CD4-positive, alpha-beta T cell treated with Interleukin-4 for 1 hour (primary cell): ENCODE measurements at places on chromosomes 16 and 17.

DNA sequence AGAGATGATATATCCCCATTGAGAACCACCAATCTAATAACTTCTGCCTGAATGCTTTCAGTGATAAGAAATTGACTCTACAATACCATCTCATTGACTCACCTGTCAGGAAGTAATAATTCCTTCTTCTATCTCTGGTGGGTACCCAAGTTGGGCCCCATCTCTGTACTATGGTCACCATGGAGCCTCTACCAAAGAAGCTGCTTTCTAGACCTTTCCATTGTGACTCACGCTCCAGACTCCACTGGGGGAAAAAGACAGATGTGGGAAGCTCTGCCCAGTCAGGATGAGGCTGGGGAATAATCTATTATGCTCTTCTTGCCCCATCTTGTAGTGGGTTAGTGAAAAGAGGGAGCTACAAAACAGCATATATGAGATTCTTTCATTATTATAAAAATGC, 100.4 kb downstream of the COPRS start:
- no peak for DNase-seq

GRCh38 chr17:17057057-17057551, 14.8 kb downstream of the MPRIP start:
- DNase-seq, result no peak

DNA sequence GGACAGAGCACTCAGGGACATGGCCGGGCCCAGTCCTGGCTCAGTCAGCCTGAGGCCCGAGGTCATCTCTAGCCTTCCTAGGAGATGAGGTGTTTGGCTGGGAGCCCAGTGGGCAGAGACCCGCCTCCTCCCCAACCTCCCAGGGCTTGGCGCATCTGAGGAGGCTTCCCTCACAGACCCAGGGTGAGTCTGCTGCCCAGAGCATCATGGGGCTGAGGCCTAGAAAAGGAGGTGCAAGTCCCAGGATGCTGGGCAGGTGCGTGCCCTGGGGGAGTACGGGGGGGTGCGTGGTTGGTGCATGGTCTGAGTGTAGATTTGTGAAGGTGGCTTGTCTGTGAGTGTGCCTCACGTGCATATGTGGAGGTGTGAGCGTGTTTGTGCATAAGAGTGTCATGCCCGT, 4.7 kb downstream of the PDE6G start:
- no peak for DNase-seq

- no peak for DNase-seq
Observed at GRCh38 chr17:72566671-72567484, 446.1 kb downstream of the SOX9 start.

DNA sequence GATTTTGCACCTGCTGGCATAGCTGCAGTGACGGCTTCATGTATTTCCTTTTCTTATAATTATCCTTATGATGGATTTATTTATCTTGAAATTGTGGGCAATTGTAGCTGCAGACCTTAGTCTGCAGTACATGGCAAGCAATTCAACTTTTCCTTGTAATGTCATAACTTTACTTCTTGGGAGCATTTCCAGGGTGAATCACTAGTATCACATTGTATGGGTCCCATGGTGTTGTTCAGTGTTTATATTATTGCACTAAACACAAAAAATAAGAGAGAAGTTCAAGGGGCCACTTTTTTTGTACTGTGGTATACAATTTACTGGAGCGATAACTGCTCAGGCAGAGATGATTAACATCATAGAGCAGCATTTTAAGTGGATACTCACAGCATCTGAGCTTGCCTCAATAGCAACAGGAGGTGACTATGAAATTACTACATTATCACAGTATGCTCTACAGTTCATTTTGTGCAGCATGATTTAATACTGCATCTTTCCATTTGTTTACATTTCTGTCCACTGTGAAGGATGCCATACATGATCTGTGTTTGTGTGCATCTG, 169.5 kb downstream of the STX8 start:
- no peak for DNase-seq

DNA sequence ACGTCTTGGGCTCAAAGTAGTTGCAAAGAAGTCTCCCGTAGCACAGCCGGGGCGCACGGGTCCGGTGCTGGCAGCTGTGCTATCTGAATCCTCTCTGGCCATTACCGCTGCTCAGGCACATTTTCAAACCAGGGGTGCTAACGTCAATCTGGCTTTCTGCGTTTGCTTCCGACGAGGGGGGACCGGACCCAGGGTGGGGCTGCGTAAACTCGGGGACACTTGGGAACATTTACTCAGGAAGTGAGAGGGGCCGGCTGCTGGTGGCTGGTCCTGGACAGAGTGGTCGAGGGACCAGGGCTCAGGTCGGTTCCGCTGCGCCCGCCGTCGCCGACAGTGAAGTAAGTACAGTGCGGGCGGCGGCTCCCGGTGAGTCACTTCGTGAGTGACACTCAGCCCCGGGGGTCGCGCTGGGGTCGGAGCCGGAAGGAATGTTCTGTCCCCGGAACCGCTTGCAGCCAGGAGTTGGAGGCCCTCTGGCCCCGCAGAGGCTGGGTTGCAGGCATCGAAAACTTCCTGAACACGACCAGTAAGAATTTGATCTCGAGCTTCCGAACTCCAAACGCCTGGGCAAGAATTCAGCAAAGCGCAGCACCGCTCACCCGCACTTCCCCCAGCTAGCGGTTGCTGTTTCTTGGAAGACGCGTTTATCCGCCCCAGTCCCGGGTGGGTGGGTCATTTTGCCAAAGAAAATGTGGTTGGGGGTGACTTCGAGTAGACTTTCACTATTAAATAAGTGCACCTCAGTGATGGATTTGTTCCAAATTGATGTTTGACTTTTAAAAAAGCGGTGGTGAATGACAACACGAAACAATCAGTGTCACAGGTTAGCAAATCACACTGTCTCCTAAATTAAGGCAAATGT, 1.4 kb upstream of the HS3ST3B1 start:
- DNase-seq, result peak; percentile 40

GRCh38 chr16:12482455-12483220, 321.0 kb downstream of the CPPED1 start:
- no peak for DNase-seq

DNA sequence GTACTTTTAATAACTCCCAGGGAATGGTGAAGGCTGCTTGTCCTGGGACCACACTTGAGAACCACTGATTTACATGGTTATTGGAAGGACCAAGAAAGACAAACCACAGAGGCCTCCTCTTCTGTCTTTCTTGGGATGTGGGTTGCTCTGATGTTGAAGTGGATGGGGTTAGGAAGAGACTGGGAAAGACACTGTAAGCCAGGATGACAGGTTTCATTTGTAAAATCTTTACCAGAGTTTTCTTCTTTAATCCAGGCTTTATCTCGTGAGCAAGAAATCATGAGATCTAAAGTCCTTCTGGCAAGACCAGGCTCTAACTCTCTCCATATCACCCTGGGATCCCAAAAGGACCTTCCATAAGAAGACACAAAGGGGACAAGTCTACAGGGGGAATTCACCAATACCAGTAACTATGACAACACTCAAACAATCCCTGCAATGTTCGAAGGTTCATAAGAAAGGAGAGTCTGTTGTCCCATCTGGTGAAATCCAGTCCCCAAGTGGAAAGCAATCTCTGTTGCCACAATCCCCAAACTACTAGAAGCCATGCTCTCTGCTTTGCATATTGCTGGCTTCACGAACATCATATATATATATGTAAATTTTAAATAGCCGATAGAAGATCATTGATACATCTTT, 44.8 kb upstream of the CDRT4 start:
- DNase-seq, result no peak

DNA sequence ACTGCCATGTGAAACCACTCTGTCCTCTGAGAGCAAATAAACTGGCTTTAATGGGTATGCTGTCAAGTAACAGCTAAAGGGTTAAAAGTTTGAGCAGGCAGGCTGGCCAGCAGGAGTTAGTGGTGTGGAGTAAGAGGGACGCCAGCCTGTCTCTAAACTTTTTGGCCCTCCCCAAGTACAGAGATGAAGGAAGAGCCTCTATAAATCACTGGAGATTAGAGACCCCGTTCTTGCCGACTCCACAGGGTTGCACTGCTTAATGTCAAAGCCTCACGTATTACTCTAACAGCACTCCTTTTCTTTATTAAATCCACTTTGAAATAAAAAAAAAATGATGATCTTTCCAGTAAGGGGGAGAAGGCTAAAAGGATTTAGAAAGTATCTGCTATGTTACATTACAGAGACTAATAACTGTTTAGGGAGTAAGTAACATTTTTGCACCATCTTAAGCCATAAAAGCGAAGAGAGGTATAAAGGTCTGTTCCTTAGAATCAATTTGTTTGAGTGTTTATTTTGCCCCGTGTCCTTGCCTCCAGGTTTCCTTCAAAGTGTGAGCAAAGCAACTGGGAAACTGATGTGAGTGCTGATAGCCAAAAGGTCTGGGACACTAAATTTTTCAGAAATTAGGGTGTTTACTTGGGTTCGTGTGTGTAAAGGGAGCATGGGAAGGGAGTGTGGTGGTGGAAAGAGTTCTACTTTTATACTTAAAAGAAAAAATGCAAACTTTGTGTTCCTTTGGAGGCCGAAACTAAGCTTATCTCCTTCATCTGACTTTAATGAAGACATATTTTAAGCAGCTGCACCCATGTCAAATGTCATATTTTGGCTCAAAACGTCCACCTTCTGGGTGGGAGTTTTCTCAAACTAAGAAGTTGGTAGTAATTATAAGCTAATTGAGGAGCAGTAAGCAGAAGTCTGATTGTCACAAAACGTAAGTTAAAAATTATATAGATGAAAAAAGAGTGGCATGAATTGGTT, 109.9 kb upstream of the TBX2 start:
- DNase-seq, result no peak

- no peak for DNase-seq
Observed at GRCh38 chr17:47265983-47266541, 12.4 kb downstream of the ITGB3 start.

DNA sequence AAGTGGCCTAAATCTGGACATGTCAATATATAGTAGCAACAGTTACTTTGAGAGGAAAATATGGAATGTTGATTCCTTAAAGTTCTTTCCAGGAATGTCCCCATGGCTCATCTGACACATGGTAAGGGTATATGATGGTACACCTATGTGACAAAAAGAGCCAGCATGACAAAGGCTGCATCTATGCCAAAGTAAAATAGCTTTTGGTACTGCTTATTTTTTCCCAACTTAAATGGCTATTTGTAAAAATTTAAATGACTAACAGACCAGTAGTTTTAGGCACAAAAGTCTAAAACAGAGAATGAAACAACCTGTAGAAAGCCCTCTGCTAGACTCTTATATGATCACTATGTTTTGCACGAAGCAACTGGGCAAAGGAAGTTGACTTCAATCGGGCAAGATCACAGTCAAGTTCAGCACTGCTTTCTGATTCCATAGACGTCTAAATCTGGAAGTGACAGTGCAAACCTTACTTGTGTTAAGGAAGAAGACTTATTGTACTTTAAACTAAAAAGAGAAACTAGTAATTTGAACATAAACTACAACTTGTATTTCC, 135.1 kb downstream of the SKAP1 start:
- DNase-seq, result no peak

DNA sequence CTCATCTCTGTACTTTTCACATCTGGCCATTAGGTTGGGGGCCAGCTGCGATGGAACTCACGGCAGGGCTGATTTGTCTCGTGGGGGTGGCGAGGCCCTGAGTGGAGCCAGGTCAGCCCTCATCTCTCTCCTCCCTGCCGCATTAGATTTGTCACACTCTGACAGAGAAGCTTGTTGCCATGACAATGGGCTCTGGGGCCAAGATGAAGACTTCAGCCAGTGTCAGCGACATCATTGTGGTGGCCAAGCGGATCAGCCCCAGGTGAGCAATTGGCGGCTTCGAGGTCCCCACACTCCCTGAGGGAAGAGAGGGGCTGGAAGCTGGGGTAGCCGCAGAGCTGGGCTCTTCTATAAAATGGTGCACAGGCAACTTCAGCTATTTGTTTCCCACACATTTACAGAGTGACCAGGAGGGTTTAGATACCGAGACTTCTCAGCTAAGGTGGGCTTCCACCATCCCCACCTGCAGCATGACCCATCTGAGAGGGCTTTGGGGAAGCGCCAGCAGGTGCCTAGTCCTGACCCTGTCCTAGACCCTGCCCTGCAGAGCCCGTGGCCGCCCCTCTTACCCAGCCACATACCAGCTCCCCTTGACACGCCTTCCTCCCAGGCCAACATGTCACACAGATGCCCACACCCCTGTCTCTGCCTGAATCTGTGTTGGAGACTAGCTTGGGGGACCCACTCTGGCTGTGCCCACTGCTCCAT, 8.4 kb downstream of the TMEM98 start:
- no peak for DNase-seq

GRCh38 chr16:73018821-73019456, 29.0 kb downstream of the ZFHX3 start:
- DNase-seq, result no peak

DNA sequence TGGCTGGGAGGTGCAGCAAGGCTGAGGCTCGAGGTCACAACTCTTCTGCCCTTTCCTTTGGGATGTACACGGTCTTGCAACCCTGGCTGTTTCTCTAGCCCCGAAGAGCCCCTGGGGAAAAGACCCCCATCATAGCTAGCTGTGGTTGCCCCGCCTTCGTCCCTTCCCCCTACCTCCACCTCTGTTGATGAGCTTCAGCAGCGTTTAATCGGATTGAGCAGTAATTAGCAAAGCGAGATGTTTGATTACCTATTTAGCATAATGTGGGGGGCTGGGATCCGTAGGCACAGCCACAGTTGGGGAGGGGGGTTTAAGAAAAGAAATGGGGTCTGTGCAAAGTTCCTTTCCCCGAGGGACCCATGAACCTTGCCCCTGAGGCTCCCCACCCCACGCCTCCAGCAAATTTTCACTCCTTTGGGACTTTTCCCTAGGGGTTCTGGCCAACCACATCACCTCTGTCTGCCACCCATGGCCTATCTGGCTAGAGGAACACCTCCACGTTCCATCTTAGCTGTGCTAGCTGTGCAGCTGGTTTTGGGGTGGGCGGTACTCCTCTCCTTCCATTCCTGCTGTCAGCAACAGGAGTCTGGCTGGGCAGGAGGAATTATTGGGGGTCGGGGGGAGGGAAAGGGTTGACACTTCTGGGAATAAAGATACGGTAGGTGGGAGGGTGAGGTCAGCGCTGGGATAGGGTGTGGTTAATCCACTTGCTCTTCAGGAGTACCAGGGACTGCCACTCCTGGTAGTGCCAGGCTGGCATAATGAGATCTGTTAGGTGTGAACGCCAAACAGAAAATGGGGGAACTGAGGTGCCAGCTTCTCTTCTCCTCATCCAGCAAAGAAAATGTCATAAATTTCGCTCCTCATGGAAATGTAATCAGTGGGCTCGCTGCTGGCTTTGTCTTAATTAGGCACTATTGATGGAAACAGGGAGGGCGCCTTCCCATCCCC, 1.3 kb upstream of the DNAH2 start:
- no peak for DNase-seq

- no peak for DNase-seq
Observed at GRCh38 chr17:63631062-63631461, 8.8 kb downstream of the MAP3K3 start.

- DNase-seq, result no peak
Observed at GRCh38 chr16:65249768-65250167, 127.9 kb upstream of the CDH11 start.
